ENCODE measurements at places on chromosomes 2 and 18.

GRCh38 chr2:44879269-44880124 is 62.0 kb upstream of the SIX3 start:
- no peak for DNase-seq

DNA sequence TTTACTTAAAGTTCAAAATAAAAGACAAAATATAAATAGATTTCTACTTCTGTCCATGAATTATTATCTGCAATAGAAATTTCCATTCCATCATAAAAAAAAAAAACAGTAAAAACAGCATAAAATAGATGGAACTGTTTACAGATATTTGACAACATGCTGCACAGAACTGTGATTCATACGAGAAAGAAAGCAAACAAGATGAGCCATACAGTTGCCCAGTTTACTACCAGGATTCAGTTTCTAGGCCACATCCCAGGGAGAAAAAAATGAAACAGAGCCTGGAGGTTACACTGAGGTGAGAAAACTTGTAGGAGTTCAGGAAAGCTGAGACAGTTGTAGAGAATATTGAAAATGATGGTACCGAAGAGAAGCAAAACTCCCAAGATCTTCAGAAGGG is 1426.9 kb upstream of the ACVR2A start:
- no peak for DNase-seq

GRCh38 chr2:26503231-26503880 is 25.4 kb upstream of the OTOF start:
- DNase-seq = peak; percentile 38

- no peak for DNase-seq
These were observed 150.7 kb downstream of the GBX2 start for GRCh38 chr2:236017446-236017845.

DNA sequence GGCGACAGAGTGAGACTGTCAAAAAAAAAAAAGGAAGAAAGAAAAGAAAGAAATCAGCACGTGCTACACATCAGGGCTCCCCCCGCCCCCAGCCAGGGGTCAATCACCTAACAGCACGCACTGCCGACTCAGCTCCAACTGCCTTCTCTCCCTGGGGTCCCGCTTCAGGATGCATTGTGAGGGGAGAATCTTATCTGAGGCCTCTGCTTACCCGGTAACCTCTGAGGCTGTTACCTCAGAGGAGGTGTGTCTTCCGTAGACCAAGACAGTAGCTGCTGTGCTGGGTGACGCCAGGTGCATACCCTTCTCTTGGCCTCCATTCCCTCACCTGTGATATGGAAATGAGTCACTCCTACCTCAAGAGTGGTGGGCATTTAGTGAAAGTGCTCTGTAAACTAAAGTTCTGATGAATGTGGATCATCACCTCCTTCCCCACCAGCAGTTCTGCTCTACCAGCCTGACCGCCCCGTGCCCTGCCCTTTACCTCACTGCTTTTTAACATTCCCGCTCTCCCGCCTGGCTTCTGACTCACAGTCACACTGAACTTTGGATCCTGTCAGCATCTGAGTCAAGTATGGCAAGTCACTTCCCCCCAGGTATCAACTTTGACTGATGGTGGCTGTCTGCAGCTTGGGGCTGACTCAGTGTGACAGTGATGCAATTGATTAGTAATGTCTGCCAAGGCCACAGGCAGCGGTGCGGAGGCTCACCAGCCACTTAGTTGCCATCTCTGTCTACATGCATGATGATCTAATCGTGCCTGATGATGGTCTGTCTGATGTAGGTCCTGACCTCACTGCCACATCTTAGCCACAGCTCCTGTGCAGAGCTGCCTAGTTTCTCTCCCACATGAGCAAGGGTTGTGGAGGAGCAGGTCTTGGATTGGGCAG is 20.1 kb downstream of the ARID5A start:
- DNase-seq = peak; percentile 38

DNA sequence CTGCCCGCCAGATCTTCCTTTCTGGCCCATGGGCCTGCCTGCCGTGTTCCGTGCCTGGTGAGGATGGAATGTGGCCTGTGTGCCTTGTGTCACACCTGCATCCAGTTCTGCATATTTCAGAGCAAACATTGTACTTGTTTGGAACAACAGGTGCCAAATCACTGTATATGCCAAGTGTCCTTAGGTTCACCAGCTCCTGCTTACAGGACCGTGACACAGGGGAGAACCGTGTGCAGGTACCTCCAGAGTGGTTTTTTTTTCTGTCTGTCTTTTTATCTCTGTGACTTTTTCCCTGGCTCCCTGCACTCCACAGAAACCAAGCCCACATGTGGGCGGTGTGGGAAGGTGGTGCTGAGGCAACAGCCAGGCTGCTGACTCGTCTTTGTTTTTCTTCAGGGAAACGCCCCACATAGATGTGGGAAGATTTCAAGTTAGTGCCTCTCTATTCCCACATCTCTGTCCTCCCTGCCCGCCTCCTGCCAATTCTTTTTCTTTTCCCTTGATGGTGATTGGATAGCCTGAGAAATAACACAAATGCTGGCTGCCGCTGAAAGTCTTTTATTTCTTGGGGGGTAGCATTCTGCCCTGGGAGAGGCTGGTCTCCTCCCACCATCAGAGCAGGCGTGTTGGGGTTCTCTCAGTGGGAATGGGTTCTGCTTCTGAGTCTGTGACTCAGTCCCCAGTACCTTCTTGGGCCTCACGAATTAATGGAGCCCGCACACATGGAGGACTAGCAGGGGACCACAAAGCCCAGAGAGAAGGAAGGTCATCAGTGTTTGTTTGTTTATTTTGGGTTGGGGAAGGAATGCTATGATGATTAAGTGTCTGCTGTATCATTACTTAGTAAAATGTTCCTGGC is 21.4 kb downstream of the GRHL1 start:
- DNase-seq = no peak

DNA sequence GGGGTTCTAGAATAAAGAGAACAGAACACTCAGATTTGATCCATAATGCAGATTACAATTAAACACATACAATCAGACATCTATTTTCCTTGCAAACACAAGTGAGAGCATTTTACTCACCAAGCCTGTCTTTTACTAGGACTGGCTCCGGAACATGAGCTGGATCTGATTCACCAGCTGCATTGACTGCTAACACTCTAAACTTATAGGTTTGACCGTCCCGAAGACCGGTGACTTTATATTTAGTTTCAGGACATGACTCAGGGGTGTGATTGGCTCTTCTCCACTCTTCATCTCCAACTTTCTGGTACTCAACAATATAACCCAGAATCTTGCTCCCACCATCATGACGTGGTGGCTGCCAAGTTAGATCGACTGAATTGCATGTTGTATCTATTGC is 112.4 kb downstream of the PLEKHA3 start:
- no peak for DNase-seq

- no peak for DNase-seq
These were observed 62.4 kb downstream of the CFAP221 start for GRCh38 chr2:119606674-119607073.

DNA sequence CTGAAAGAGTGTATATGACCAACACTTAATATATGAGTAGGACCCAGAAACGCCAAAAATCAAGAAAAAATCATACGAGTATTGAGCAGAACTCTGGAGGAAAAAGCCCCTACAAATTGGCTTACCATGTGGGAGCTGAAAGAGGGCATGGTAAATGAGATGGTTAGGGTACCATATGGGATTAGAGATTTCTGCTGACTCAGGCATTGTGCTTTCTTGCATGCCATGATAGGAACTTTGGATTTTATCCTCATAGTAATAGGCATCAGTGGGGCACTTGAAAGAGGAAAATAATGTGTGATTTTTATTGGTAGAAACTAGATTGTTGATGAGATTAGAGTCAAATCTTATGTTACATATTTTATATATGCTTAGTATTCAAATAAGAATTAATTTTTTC is 271.1 kb downstream of the CBLN2 start:
- DNase-seq = no peak

Data from activated CD4-positive, CD25-positive, alpha-beta regulatory T cell (primary cell).